ENCODE measurements at places on chromosomes 13 and 19. TPM values are rescaled to one million over a fixed set of nuclear protein-coding genes. Genes with fewer than 3 reads are reported as not detected.

The ZNF699 gene
- total RNA-seq: 21.5 TPM

GRCh38 chr19:8111376-8111775, 38.0 kb downstream of the FBN3 start:
- no peaks in the 10 kb centered on the region for H3K4me1 ChIP-seq
- peaks cover 17% of the 10 kb centered on the region for H3K27me3 ChIP-seq
- no peaks in the 10 kb centered on the region for H3K36me3 ChIP-seq
- ATAC-seq: no peak
- no peak overlapping the region for H3K4me3 ChIP-seq

GRCh38 chr13:21012841-21013681, 48.3 kb downstream of the LATS2 start:
- H3K4me3 ChIP-seq: no peak overlapping the region
- no peaks in the 10 kb centered on the region for H3K27me3 ChIP-seq
- no peaks in the 10 kb centered on the region for H3K36me3 ChIP-seq
- ATAC-seq: peak; percentile 42

- no peak overlapping the region for H3K4me3 ChIP-seq
- no peak for ATAC-seq
- peaks cover 63% of the 10 kb centered on the region for H3K36me3 ChIP-seq
- H3K27ac ChIP-seq: no peak overlapping the region
- H3K4me1 ChIP-seq: no peaks in the 10 kb centered on the region
Measured at GRCh38 chr13:45364876-45365557, 24.0 kb upstream of the TPT1 start.

- no peaks in the 10 kb centered on the region for H3K27me3 ChIP-seq
- no peaks in the 10 kb centered on the region for H3K4me1 ChIP-seq
- no peaks in the 10 kb centered on the region for H3K36me3 ChIP-seq
- no peak for ATAC-seq
- no peak overlapping the region for H3K4me3 ChIP-seq
Measured at GRCh38 chr13:90952326-90952725, 395.2 kb upstream of the MIR17HG start.

The IL17D gene
- 1.4 TPM for total RNA-seq

The FCGBP gene
- 2.7 TPM for total RNA-seq

The KIR2DL1 gene
- total RNA-seq: not detected

The NLRP5 gene
- total RNA-seq: not detected

- H3K27me3 ChIP-seq: no peaks in the 10 kb centered on the region
- H3K27ac ChIP-seq: no peak overlapping the region
- H3K4me1 ChIP-seq: no peaks in the 10 kb centered on the region
- no peak overlapping the region for H3K4me3 ChIP-seq
Measured at GRCh38 chr13:110161112-110161882, 145.7 kb downstream of the COL4A1 start.

DNA sequence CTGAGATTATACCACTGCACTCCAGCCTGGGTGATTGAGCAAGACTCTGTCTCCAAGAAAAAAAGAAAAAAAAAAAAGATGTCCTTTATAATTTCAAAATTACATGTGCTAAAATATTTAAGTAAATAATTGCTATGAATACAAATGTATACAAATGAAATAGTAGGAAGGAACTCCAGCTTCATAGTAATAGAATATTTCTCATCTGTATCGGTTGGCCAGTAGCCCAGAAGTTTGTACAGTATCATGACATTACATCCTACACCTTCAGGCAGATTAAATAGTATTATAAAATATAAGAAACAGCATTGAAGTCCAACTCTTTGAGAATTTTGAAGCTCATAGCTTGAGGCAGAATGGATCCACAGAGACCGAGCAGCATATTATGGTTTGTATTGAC, 36.5 kb upstream of the CLDN10 start:
- H3K4me3 ChIP-seq: no peak overlapping the region
- no peaks in the 10 kb centered on the region for H3K4me1 ChIP-seq
- no peak for ATAC-seq
- H3K36me3 ChIP-seq: no peaks in the 10 kb centered on the region
- no peak overlapping the region for H3K27ac ChIP-seq

DNA sequence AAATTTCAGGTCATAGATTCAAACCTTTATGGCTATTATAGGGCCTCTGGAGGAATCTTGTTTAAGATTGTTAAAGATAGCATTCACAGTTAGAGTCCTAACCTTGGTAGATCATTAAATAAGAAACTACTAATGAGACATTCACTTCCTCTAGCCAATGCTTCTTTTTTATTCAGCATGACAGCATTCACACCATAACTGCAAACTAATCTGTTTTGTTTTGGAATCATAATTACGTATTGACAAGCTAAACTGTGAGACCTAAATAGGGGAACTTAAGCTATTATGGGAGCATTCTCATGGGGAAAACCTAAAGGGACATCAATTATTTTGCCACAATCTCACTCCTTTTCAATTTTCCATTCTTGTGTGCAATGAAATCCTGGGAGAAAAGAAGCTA, 653.8 kb downstream of the PCDH9 start:
- no peaks in the 10 kb centered on the region for H3K36me3 ChIP-seq
- no peak for ATAC-seq
- H3K27ac ChIP-seq: no peak overlapping the region
- H3K4me1 ChIP-seq: no peaks in the 10 kb centered on the region
- no peaks in the 10 kb centered on the region for H3K27me3 ChIP-seq
- no peak overlapping the region for H3K4me3 ChIP-seq

GRCh38 chr19:35740108-35740422, 2.2 kb downstream of the IGFLR1 start:
- H3K36me3 ChIP-seq: no peaks in the 10 kb centered on the region
- no peak for ATAC-seq
- H3K27me3 ChIP-seq: no peaks in the 10 kb centered on the region
- peaks cover 48% of the 10 kb centered on the region for H3K4me1 ChIP-seq
- peak overlapping the region; percentile 91 for H3K27ac ChIP-seq

DNA sequence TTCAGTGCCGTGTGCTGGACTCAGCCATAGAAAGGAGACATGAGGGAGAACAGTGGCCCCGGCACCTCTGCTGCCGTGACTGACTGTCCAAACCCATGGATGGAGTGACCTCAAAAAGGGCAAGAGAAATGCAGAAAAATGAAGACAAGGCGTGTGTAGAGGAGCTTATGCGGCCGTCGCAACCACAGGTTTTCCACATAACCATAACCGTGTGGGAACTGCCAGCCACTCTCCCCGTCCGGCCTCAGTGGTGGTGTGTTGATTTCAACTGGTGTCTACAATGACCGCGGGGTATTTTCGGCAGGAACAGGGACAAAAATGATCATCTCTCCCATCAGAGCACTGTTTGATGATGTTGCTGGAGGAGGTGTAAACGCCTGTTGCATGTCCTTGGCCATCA, 42.9 kb upstream of the F7 start:
- no peak overlapping the region for H3K27ac ChIP-seq
- peaks cover 5% of the 10 kb centered on the region for H3K27me3 ChIP-seq
- no peaks in the 10 kb centered on the region for H3K4me1 ChIP-seq
- peaks cover 6% of the 10 kb centered on the region for H3K36me3 ChIP-seq

DNA sequence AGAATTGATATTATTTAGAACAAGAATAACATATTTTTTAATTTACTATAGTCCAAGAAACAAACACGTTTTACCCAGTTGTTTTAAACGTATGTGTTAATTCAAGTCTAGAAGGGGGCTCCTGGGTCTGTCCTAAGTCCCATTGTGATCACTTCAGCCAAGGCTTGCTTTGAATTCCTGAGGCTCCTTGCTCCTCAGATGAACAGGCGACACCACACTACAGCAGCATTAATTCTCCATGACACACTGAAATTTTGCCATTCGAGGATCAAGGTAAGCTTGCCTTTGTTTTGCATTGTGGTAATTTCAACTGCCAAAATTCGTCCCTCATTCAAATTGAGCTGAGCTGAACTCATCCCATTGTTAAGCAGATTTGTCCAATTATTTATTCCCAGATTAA, 1442.6 kb downstream of the SLITRK5 start:
- no peak overlapping the region for H3K27ac ChIP-seq
- H3K36me3 ChIP-seq: no peaks in the 10 kb centered on the region

The ZNF814 gene
- total RNA-seq: 4.9 TPM

The IGFL1 gene
- total RNA-seq: not detected

DNA sequence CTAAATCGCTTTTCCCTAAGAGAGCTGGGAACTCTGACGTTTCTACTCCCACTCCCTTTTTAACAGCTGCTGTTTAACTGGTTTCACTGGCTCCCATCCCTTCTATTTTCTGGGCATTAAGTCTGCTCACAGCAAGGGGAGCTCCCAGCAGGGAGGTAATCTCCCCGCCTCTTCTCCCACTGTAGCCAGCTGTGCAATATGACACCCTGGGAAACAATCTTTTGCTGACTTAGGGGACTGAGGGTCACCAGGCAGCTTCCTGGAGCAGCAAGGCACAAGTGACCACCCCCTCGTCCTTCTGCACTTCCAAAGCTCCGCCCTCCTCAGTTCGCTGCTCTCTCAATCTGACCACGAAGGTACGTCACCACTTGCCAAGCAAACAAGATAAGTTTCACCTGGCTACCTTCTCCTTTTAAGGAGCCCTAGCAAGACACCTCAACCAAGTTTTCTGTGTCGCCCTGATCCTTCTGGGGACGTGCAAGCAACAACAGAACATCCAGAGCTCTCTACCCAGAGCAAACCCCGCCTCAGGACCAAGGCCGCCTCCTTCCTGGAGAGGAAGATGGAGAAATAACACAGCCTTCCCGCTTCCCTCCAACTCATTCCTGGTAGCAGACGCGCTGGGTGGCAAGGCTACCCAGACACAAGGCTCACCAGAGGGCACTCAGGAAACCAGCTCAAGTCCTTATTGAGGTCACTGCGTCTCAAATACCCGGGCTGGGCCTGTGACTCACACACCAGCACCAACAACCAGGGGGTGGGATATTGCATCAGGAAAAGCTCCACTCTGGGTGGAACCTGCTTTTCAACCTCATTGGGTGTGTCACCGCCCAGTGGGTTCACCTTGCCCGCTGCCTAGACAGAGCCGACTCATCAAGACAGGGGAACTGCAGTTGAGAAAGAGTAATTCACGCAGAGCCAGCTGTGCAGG, 92.4 kb downstream of the STK24 start:
- ATAC-seq: peak; percentile 86
- no peaks in the 10 kb centered on the region for H3K27me3 ChIP-seq
- H3K4me1 ChIP-seq: peaks cover 100% of the 10 kb centered on the region

The COX7A1 gene
- total RNA-seq: 50.4 TPM

DNA sequence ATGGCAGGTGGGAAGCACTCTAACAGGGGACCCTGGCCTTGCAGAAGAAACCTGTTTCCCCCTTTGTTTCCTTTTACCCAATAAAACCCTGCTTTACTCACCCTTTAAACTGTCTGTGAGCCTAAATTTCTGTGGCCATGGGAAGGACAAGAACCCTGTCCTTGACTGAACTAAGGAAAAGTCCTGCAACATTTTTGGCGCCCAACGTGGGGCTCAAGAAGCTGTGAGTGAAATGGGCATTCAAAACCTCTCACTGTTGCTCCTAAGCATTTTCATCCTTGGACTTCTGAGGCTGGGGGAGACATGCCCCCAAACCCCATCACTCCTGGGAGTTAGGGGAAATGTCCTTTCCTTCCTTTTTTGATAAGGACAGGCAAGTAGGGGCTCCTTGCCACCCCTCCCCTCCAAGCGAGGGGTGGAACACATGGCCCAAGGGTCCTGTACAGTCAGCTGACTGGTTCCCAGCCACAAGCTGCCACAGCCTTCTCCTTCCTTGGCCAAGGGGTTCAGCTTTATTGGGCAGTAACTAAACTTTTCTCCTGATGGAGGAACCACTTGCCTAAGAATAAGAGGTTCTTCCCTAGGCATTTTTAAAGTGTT, 381.6 kb downstream of the KLF5 start:
- H3K4me3 ChIP-seq: no peak overlapping the region
- H3K36me3 ChIP-seq: no peaks in the 10 kb centered on the region
- ATAC-seq: no peak

GRCh38 chr19:18919900-18920214, 342 bp downstream of the DDX49 start:
- H3K36me3 ChIP-seq: no peaks in the 10 kb centered on the region
- H3K4me1 ChIP-seq: no peaks in the 10 kb centered on the region
- peak overlapping the region; percentile 60 for H3K4me3 ChIP-seq
- H3K27me3 ChIP-seq: no peaks in the 10 kb centered on the region
- ATAC-seq: no peak
- peak overlapping the region; percentile 83 for H3K27ac ChIP-seq

GRCh38 chr19:1233115-1233667, 4.6 kb downstream of the CBARP start:
- peaks cover 2% of the 10 kb centered on the region for H3K36me3 ChIP-seq
- peaks cover 41% of the 10 kb centered on the region for H3K4me1 ChIP-seq
- peak overlapping the region; percentile 50 for H3K27ac ChIP-seq
- no peak overlapping the region for H3K4me3 ChIP-seq
- H3K27me3 ChIP-seq: peaks cover 15% of the 10 kb centered on the region
- ATAC-seq: no peak

The CCDC9 gene
- total RNA-seq: 24.8 TPM

DNA sequence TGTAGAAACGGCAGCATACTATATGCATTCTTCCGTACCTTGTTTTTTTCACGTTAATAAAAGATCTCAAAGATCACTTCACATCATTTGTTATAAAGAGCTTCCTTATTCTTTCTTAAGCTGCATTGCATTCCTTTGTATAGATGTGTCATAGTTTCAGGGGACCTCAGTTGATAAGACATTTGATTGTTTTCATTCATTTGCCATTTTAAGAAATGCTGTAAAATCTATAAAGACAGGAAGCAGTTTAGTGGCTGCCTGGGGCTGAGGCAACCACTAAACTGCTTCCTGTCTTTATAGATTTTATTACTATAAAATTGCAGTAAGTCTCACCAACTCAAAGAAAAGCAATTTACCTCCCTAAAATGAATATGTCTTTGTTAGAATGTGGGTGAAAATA, 59.4 kb downstream of the ZDHHC20 start:
- H3K4me3 ChIP-seq: no peak overlapping the region
- no peak for ATAC-seq
- H3K36me3 ChIP-seq: peaks cover 69% of the 10 kb centered on the region
- no peak overlapping the region for H3K27ac ChIP-seq
- no peaks in the 10 kb centered on the region for H3K27me3 ChIP-seq

GRCh38 chr19:17873786-17874757, 2.3 kb downstream of the SLC5A5 start:
- H3K4me3 ChIP-seq: no peak overlapping the region
- no peak overlapping the region for H3K27ac ChIP-seq
- ATAC-seq: peak; percentile 19
- H3K27me3 ChIP-seq: peaks cover 97% of the 10 kb centered on the region

GRCh38 chr19:7590256-7590655, 5.4 kb upstream of the CAMSAP3 start:
- H3K4me3 ChIP-seq: no peak overlapping the region
- H3K36me3 ChIP-seq: no peaks in the 10 kb centered on the region
- H3K27me3 ChIP-seq: peaks cover 53% of the 10 kb centered on the region
- no peak for ATAC-seq

The CALR3 gene
- total RNA-seq: not detected

DNA sequence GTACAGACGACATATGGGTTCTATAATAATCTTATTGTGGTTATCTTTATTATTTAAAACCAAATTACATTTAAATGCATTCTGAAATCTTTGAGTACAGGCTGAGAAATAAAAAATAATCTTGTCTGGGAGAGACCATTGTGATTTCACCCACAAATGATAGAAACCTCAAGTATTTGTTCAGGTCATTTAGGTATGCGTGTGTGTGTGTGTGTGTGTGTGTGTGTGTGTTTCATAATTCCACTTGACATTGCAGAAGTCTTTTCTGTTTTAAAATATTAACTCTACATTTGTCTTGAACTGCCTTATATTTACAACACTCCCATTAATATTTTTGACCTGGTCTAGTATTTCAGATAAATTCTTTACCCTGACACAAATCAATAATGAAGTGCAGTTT, 126.9 kb downstream of the SPRY2 start:
- no peak overlapping the region for H3K4me3 ChIP-seq
- no peaks in the 10 kb centered on the region for H3K27me3 ChIP-seq
- no peak overlapping the region for H3K27ac ChIP-seq

Data from gastroesophageal sphincter (tissue), 4 donors.